ENCODE measurements at places on chromosomes 5 and 9.

GRCh38 chr9:99049641-99050040 lies 55.3 kb upstream of the TGFBR1 start:
- no peak for DNase-seq

DNA sequence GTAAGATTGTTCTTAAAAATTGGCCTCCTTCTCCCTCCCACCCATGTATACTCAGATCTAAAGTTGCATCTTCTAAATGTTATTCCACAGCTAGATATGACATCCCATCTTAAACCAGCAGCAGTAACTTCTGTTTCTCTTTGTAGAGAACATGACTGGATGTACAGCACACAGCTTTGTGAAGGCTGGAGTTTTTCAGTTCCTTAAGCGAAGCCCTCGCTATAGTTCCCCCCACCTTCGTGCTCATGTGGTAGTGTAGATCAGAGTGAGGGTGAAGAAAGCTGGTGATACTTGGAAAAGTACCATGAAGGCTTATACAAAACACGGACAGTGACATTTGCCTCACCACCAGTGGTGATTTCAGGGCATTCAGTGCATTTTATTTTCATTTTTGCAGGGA lies 137.5 kb downstream of the MAT2B start:
- no peak for DNase-seq

DNA sequence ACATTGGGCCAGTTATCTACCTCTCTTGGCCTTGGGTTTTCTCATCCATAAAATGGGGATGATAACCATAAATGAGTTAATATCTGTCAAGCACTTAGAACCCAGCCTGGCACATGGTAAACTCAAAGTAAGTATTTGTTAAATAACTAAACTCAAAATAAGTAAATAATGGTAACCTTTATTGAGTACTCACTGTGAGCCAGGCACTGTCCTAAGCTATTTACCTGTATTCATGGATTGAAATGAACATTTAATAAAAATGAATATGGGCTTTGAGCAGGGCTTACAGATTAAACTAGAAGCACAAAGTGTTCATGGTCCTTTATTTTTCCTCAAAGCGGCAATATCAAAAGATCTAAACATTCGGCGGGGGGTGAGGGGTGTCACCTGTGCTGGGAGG lies 16.7 kb downstream of the CORO2A start:
- DNase-seq, result no peak

DNA sequence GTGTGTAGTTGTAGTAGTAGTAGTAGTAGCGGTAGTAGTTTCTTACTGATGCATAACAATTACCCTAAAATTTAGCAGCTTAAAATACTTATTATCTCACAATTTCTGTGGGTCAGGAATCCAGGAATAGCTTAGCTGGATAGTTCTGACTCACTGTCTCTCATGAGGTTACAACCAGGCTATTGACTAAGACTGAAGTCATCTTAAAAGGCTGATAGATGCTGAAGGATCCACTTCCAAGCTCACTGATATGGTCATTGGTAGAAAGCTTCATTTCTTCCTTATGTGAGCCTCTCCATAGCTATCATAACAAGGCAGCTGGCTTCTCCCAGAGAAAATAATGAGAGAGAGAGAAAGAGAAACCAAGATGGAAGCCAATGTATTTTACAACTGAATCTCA lies 147.5 kb upstream of the FBXL17 start:
- DNase-seq, result no peak

DNA sequence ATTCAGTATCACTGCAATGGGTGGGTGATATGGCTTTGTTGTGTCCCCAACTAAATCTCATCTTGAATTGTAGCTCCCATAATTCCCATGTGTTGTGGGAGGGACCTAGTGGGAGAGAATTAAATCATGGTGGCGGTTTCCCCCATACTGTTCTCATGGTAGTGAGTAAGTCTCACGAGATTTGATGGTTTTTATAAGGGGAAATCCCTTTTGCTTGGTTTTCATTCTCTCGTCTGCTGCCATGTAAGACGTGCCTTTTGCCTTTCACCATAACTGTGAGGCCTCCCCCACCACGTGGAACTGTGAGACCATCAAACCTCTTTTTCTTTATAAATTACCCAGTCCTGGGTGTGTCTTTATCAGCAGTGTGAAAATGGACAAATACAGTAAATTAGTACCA lies 9.5 kb upstream of the NANS start:
- DNase-seq, result no peak

- no peak for DNase-seq
Measured at GRCh38 chr9:116945817-116946216, 258.7 kb downstream of the TRIM32 start.

- DNase-seq, result no peak
Measured at GRCh38 chr9:16303506-16303905, 567.0 kb downstream of the BNC2 start.

- peak; percentile 29 for DNase-seq
Measured at GRCh38 chr5:13553896-13554295, 390.6 kb downstream of the DNAH5 start.

DNA sequence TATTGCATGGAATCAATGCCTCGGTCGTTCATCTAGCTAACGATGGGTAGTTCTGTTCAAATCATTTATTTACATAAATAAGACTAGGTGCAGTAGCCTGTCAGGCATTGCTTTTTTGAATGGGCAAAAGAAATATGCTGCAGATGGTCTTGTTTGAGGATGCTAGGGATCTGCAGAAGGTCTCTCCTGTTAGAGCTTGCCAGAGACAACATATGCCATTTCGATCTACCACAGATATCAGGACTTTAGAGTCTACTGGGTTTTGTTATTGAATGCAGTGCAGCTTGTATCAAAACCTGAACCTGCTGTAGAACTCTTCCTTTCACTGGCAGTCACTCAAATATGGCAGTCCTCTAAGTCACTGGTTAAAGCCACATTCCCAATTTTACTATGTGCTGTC lies 381.1 kb upstream of the CDH10 start:
- no peak for DNase-seq

DNA sequence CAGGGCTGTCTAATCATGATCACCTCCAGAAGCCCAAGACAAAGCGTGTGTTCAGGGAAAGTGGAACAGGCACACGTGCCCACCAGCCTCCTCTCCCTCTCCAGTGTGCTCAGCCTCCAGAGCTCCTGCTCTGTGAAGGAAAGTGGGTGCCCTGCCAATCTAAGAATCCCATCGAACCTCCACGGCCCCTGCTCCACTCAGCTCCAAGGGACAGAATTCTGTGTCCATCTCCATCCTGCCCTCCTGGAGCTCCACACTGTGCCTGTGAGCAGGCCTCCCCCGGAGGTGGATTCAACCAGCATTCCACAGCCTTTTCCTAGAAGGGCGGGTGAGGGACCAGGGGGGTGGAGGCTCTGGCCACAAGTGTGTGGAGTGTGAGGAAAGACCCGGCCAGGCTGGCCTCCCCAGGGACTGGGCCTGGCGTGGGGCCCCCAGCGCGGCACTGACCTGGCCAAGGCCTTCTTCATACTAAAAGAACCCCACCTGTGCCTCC lies 6.0 kb downstream of the EEIG1 start:
- DNase-seq, result no peak

DNA sequence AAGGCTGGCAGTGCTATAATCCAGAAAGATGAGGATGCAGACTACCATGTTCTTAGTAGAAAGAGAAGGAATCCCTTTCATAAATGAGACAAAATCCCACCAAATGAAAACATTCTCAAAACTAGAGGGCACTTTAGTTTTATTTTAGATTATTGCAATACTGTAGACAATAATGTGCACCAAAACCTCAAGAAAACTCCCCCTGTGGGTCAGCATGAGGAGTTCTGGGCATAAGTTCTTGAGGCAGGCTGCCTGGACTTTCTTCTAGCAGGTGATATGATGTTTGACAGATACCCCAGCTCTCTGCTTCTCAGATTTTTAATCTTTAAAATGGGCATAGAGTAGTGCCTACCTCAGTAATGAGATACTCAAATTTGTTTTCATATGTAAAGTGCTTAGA lies 196.3 kb upstream of the CTNND2 start:
- DNase-seq, result no peak

- no peak for DNase-seq
Measured at GRCh38 chr5:43152946-43153345, 32.2 kb downstream of the ZNF131 start.

DNA sequence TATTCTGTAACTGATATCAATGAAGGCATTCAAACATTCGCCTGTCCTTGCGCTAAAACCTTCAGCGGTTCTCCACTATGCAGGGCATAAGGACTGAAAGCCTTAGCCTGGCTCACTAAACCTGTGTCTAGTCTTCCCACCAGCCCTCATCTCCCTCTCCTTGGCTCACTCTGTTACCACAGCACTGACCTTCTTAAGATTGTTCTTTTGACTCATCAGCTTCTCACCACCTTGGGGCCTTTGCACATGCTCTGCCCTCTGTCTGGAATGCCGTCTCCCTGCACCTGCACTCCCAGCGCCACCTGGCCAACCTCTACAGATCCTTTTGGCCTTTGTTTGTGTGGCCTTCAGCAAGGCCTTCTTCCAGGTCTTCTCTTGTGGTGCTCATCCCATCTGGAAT lies 131.8 kb upstream of the IER5L start:
- no peak for DNase-seq

- DNase-seq, result peak; percentile 55
Measured at GRCh38 chr5:172106511-172107356, 81.3 kb downstream of the STK10 start.

DNA sequence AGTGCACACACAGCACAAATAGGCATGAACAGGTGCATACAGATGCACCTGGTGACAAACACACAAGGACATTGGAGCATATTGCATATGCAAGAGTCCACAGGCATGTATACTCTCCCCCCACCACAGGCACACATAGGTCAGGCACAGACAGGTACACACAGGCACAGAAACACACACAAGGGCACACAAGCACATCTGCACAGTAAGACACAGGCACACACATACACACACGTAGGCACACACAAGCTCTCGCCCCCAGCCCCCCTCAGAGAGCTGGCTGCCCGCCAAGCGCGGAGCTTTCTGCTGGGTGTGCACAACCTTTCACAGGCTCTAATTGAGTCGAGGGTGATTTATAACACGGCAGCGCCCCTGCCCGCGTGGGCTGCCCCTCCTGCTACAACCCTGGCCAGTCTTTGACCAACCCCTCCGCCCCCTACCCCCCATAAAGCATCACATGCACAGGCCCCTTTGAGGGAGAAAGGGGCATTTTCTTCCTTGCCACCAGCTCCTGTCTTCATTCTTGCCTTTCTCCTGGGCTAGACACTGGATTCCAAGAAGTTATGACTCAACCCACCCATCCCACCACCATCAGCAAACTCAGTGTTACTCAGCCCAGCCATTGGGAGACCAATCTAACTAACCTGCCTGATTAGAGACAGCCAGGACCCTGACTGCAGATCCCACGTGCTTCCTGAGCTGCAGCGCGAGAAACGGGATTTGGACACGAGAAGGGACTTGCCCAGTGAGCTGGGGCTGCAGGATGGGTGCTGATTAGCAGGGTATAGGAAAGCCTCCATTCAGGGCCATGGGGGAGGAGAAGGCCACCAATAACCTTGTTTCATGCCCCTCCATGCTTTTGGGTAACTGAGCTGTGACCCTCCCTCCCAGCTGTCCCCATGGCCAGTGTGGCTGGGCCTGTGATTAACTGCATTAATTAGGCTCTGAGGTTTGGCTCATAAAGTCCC lies 42.8 kb upstream of the PSD2 start:
- DNase-seq, result peak; percentile 51

GRCh38 chr9:108163321-108164005 lies 673.9 kb upstream of the KLF4 start:
- DNase-seq, result no peak

DNA sequence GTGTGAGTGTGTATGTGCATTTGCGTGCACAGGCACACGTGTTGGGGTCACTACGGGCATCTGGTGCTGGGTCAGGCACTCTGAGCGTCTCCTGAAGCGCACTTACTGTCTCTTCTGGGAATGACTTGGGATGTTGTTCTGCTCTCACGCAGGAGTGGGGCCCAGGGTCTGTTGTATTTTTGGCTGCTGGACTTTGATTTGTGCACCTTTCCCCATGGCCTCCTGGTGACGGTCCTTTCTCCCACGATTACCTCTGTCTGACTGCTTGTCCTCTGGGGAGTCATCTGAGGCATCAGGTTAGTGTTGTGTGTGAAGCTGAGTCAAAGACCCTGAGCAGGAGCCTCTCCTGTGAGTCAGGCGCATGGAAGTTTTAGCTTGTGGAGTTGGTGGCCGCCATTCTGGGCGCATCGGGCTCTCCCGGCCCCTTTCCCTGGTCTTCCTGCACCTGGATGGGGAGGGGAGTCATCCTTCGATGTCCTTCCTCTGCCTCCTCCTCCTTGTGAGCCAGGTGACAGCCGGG lies 62.1 kb downstream of the RXRA start:
- no peak for DNase-seq

DNA sequence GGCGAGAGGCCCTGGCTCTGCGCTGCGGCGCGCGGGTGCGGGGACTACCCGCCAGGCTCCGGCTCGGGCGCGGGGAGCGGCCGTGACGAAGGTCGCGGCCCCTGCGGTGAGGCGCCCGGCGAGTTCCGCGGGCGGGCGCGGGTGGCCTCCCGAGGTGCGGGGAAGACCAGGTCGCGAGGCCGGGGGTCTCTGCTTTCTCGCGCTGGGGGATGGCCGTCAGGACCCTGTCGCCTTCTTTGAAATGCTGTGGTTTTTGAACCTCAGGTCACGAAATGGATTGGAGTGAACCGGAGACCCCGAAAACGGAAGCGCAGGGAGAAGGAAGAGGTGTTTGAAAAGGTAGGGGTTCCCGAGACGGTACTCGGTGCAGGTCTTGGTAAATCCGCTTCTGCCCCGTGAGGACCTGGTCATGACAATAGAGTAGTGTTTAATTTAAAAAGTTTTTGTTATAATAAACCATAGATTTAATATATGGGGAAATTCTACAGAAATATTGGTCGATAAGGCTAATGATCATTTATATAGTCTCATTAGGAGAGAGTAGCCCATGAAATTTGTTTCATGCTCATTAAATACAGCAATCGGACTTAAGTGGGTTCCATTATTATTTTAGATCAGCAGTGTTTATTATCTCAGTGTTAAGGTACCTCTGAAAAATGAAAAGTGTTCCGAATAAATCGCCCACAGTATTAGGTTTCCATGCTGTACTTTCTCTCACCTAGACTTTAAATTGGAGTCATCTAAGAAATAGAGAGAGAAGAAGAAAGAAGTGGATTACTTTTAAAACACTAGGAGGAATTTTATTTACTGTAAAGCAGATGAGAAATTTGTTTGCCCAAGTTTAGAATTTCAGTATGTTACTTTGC lies 279.0 kb downstream of the AOPEP start:
- no peak for DNase-seq

- DNase-seq, result no peak
Measured at GRCh38 chr5:171771856-171772255, 13.8 kb upstream of the SMIM23 start.

- no peak for DNase-seq
Measured at GRCh38 chr5:133114166-133114932, 62.5 kb downstream of the HSPA4 start.

DNA sequence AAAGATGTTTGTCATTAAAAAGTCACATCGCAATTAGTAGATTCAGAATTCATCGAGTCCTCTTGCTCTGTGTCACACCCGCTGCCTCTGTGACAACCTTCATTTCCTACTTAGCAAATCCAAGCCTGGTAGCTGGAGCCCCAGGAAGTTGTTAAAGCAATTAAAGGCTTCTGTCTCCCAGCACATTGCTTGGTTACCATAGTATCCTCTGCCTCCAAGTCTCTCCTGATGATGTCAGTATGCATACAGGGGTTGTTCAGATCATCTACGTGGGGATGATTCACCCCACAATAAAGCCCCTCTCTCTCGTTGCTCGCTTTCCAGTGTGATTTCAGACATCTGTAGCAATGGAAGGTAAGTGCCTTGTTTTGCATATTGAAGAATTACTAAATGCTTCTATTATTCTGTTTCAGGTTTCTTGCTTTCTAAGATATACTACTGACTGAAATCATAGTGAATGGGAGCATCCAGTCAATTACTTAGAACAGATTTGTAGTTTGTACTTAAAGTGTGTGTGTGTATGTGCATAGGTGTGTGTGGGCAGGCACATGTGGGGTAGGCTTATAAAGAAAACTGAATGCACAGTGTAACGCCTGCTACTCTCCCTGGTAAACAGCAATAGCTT lies 52.9 kb downstream of the PAM start:
- DNase-seq, result no peak

Measured in HTR-8/SVneo (cell line).